ENCODE measurements at places on chromosomes 12 and 14.
A peak's percentile ranks its signal among the peaks of the same experiment; 100 is the strongest.

GRCh38 chr12:113472191-113473121 lies 785 bp upstream of the LHX5 start:
- H3K27me3 ChIP-seq = peaks cover 81% of the 10 kb centered on the region
- no peak overlapping the region for H3K27ac ChIP-seq
- no peak overlapping the region for H3K4me3 ChIP-seq
- no peak for DNase-seq

- DNase-seq = no peak
- H3K36me3 ChIP-seq = peaks cover 32% of the 10 kb centered on the region
- peak within 1 kb of the TSS; percentile 92 for H3K27ac ChIP-seq
- peak within 1 kb of the TSS; percentile 95 for H3K4me3 ChIP-seq
- no peaks in the 10 kb centered on the region for H3K27me3 ChIP-seq
- peaks cover 60% of the 10 kb centered on the region for H3K4me1 ChIP-seq
Observed at GRCh38 chr14:91113829-91114078, at the start of gene DGLUCY. Gene DGLUCY, plus strand, starts transcription at chr14:91114073. Its CDS starts 46,222 bp downstream, at chr14:91160295.

- peaks cover 3% of the 10 kb centered on the region for H3K36me3 ChIP-seq
- no peak overlapping the region for H3K4me3 ChIP-seq
- H3K27ac ChIP-seq = peak overlapping the region; percentile 11
- DNase-seq = no peak
- peaks cover 27% of the 10 kb centered on the region for H3K4me1 ChIP-seq
Observed at GRCh38 chr14:24425704-24426103, 3.8 kb downstream of the CBLN3 start.

DNA sequence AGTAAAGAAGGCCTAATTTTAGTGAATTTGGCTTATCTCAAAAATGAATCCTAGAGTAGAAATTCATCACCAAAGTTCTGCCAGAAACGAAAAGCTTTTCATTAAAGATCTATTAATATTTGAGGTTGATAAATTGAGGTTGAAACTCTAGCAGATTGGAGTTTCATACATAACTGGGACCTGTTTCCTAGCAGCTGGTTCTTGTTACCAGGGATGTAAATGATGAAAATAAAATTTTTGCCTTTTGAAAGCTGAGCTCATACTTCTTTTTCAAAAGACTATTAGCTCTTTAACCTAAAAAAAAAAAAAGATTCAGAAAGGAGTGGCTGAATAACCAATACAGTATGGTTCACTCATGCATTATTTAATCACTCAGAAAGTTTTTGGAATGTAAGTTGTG lies 98.3 kb downstream of the PTGER2 start:
- no peaks in the 10 kb centered on the region for H3K27me3 ChIP-seq
- peaks cover 19% of the 10 kb centered on the region for H3K36me3 ChIP-seq
- no peak overlapping the region for H3K4me3 ChIP-seq
- no peak for DNase-seq

DNA sequence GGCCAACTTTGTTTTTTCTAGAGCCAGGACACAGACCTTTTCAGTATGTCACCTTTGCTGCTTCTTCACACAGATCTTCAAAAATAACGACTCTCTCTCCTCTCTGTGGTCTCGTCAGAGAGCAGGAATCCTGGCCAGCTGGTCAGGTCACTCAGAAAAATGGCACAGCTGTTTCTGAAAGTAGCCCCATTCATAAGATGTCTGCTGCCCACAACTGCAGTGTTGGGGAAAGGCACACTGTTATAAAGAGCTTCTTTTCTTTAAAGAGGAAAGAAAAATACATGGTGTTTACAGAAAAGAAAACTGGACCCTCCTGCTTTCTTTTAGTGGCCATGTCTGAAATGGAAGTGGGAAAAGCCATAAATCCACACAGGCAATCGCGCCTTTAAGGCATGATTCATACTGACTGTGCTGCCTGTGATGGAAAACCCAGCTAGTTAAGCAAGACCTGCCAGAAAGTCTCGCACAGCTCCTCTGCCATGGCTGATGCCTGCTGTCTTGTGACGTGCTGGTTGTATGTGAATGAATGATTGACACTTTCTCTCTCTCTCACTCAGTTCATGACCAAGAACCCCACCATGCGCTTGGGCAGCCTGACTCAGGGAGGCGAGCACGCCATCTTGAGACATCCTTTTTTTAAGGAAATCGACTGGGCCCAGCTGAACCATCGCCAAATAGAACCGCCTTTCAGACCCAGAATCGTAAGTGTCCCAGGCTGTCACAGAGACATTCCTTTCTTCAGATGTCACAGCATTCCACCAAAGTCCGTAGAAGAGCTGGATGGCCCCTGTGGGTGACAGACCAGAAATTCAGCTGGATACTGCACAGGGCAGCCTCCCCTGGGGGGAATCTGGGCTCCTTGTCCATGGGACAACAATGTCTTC lies 147.9 kb upstream of the HIF1A start:
- H3K4me3 ChIP-seq = no peak overlapping the region
- peaks cover 83% of the 10 kb centered on the region for H3K36me3 ChIP-seq
- DNase-seq = no peak

DNA sequence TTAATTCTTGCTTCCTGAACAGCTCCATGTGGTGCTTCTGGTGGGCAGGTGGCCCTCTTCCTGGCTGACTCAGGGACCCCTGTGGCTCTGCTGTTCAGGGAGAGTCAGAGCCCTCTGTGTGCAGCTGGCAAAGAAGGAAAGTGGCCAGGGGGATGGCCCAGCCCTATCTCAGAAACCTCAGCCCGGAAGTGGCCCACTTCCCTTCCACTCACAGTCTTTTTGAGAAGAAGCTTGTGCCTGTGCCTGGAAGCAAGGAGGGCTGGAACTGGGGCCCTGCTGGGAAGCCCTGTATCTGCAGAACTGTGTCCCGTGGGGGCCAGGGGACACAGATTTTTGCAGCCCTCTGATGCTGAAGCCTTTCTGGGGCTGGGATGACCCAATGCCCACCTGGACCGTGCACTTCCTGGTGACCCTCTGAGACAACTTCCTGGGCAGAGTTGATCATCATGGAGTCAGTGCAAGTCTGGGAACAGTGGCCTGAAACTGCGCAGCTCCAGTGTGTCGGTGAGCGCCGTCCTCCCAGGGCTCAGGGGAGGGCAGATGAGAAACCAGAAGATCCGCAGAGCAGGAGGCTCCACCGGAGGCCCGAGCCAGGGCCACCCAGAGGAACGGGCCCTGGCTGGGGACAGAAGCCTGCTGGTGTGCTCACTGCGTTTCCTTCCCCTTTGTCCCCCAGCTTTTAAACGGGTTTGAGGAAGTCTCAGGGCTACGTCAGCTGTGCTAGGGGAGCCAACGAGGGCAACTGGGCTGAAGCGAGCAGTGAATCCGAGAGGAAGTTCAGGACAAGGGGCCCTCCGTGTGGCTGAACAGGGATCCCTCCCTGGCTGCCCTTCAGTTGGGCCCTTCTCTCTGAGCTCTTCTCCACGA lies 217.4 kb upstream of the RTL1 start:
- H3K4me3 ChIP-seq = peak overlapping the region; percentile 43
- H3K27ac ChIP-seq = peak overlapping the region; percentile 33
- peaks cover 7% of the 10 kb centered on the region for H3K27me3 ChIP-seq
- DNase-seq = peak; percentile 7
- peaks cover 9% of the 10 kb centered on the region for H3K4me1 ChIP-seq

DNA sequence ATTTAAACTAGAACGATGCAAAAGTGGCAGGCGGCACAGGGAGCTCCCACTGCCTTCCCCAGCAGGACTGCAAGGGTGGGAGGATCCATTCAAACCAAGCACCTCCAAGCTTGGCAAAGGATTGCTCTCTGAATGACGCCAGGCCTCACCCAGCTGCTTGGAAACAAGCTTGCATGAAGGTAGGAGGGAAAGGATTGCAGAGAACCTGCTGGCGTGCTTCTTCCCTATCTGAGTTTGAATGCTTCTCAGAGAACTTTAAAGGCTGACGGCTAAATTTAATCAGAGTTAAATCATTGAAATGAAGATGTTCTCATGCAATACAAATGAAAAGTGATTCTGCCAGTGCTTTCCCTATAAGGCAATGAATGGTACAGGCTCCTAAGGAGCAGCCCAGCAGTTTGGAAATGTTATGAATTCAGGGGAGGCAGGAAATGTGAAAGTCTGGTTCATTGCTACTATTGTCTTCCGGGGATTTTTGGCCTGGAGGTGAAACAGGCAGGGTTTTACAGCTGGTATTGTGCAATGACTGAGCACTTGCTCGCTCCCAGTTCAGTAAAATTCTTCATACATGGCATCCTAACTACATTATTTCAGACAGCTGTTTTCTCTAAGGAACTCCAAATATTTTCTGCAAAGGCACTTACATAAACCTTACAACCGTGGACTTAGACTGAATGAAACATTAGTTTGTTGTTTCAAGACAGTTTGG lies 31.9 kb upstream of the DUSP6 start:
- no peak overlapping the region for H3K4me3 ChIP-seq
- H3K36me3 ChIP-seq = no peaks in the 10 kb centered on the region
- H3K4me1 ChIP-seq = peaks cover 29% of the 10 kb centered on the region
- H3K27ac ChIP-seq = no peak overlapping the region
- DNase-seq = no peak

- H3K36me3 ChIP-seq = no peaks in the 10 kb centered on the region
- no peaks in the 10 kb centered on the region for H3K4me1 ChIP-seq
Observed at GRCh38 chr14:59123531-59123930, 64.9 kb upstream of the DAAM1 start.

GRCh38 chr14:93648440-93649168 lies 139.7 kb downstream of the PRIMA1 start:
- H3K36me3 ChIP-seq = no peaks in the 10 kb centered on the region
- peak overlapping the region; percentile 20 for H3K27ac ChIP-seq
- peaks cover 14% of the 10 kb centered on the region for H3K4me1 ChIP-seq
- no peak for DNase-seq

GRCh38 chr14:78567343-78567742 lies 397.2 kb downstream of the NRXN3 start:
- H3K4me1 ChIP-seq = peaks cover 2% of the 10 kb centered on the region
- DNase-seq = no peak
- H3K4me3 ChIP-seq = no peak overlapping the region
- H3K27ac ChIP-seq = no peak overlapping the region
- no peaks in the 10 kb centered on the region for H3K36me3 ChIP-seq
- no peaks in the 10 kb centered on the region for H3K27me3 ChIP-seq

GRCh38 chr14:92368001-92368400 lies 45.0 kb downstream of the SLC24A4 start:
- H3K36me3 ChIP-seq = no peaks in the 10 kb centered on the region
- no peak overlapping the region for H3K27ac ChIP-seq

GRCh38 chr12:3133405-3133783 lies 56.2 kb downstream of the TSPAN9 start:
- H3K4me3 ChIP-seq = no peak overlapping the region
- DNase-seq = no peak
- H3K36me3 ChIP-seq = no peaks in the 10 kb centered on the region

GRCh38 chr12:49805409-49805808 lies 22.8 kb downstream of the NCKAP5L start:
- no peaks in the 10 kb centered on the region for H3K27me3 ChIP-seq
- no peaks in the 10 kb centered on the region for H3K4me1 ChIP-seq
- no peak for DNase-seq
- H3K36me3 ChIP-seq = no peaks in the 10 kb centered on the region
- no peak overlapping the region for H3K4me3 ChIP-seq

DNA sequence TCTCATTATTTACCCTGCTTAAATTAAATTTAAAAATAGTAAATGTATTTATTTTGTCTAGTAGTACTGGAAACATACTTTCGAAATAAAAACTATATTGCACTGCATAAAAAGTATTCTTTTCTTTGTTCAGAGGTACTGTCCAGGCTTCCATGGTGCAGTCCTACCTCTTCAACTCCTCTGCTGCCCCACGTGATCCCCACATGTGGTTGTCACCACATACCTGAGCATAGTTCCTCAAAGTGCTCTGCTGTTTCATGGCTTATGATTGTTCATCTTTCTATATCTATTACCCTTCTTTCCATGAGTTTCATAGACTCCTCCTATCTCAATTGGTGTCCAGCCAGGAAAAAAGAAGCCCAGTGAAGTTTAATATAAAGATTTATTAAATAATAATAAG lies 317.5 kb upstream of the OR4E1 start:
- H3K27me3 ChIP-seq = peaks cover 2% of the 10 kb centered on the region
- peak overlapping the region; percentile 58 for H3K4me3 ChIP-seq
- no peak for DNase-seq

- H3K36me3 ChIP-seq = no peaks in the 10 kb centered on the region
- H3K27me3 ChIP-seq = peaks cover 14% of the 10 kb centered on the region
- H3K27ac ChIP-seq = no peak overlapping the region
Observed at GRCh38 chr12:114500775-114501473, 95.0 kb upstream of the TBX5 start.

DNA sequence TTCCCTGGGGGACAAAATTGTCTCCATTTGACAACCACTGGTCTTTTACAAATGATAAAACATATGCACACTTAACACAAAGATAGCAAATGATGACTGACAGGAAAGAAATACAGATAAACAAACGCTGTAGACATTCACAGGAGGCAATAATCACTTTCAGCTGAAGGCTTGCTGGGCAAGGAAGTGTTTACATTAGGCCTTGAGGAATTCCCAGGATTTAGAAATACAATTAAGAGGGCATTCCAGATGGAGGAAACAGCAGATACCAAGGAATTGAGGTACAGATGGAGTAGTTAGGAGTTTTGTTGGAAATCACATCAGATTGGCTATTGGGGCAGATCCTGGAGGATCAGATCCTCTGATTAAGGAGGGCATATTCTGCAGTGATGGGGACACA lies 93.9 kb downstream of the DYRK2 start:
- H3K4me1 ChIP-seq = no peaks in the 10 kb centered on the region

GRCh38 chr12:124513297-124513867 lies 54.0 kb downstream of the NCOR2 start:
- no peak overlapping the region for H3K27ac ChIP-seq
- no peaks in the 10 kb centered on the region for H3K27me3 ChIP-seq
- H3K4me1 ChIP-seq = no peaks in the 10 kb centered on the region
- DNase-seq = no peak
- no peaks in the 10 kb centered on the region for H3K36me3 ChIP-seq
- no peak overlapping the region for H3K4me3 ChIP-seq

- H3K27me3 ChIP-seq = no peaks in the 10 kb centered on the region
- H3K36me3 ChIP-seq = peaks cover 4% of the 10 kb centered on the region
- H3K27ac ChIP-seq = no peak overlapping the region
- H3K4me1 ChIP-seq = peaks cover 36% of the 10 kb centered on the region
Observed at GRCh38 chr14:61296719-61297502, 15.8 kb upstream of the TMEM30B start.

DNA sequence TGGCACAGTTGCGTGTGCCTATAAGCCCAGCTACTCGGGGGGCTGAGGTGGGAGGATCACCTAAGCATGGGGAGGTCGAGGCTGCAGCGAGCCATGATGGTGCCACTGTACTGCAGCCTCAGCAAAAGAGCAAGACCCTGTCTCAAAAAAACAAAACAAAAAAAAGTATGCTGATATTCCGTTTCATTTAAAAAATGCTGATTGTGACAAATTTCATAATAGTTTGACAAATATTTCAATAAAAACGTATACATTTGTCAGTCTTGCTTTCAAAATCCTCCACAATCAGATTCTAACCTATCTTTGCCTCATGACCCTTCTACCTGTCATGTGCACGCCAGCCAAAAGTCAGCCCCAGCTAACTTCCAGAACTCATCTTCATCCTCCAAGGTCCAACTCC lies 9.8 kb downstream of the USP44 start:
- H3K4me3 ChIP-seq = no peak overlapping the region
- no peaks in the 10 kb centered on the region for H3K36me3 ChIP-seq
- peaks cover 7% of the 10 kb centered on the region for H3K4me1 ChIP-seq

DNA sequence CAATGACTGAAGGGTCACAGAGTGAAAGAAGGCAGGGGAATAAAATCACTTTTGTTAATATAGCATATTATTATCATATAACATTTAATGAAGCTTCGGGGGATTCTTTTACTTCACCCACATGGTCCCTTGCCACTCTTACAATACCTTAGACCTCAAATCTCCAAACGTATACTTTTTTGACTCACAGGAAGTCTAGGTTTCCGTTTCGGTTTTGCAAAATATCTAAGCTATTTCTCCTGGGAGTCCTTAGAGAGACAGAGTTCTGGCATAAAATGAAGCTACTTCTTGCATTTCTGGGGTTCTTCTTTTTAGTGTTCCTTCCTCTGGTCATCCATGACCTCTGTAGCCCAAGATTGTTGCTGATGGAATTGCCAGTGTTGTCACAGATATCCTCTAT lies 590.5 kb upstream of the ATP2B1 start:
- H3K36me3 ChIP-seq = no peaks in the 10 kb centered on the region
- no peak overlapping the region for H3K27ac ChIP-seq
- peak overlapping the region; percentile 59 for H3K4me3 ChIP-seq
- no peak for DNase-seq
